Naive thymus-derived CD8-positive, alpha-beta T cell (primary cell): ENCODE measurements at places on chromosomes 12 and 14. TPM values are rescaled to one million over a fixed set of nuclear protein-coding genes. Genes with fewer than 3 reads are reported as not detected.

GRCh38 chr12:77007476-77007875 is 57.9 kb downstream of the E2F7 start:
- peaks cover 11% of the 10 kb centered on the region for H3K27me3 ChIP-seq
- no peak overlapping the region for H3K27ac ChIP-seq
- H3K4me3 ChIP-seq, result no peak overlapping the region

GRCh38 chr12:22048351-22049041 is 2.5 kb downstream of the CMAS start:
- no peak overlapping the region for H3K4me3 ChIP-seq
- peaks cover 44% of the 10 kb centered on the region for H3K4me1 ChIP-seq
- peaks cover 5% of the 10 kb centered on the region for H3K36me3 ChIP-seq
- no peaks in the 10 kb centered on the region for H3K27me3 ChIP-seq
- DNase-seq, result no peak

DNA sequence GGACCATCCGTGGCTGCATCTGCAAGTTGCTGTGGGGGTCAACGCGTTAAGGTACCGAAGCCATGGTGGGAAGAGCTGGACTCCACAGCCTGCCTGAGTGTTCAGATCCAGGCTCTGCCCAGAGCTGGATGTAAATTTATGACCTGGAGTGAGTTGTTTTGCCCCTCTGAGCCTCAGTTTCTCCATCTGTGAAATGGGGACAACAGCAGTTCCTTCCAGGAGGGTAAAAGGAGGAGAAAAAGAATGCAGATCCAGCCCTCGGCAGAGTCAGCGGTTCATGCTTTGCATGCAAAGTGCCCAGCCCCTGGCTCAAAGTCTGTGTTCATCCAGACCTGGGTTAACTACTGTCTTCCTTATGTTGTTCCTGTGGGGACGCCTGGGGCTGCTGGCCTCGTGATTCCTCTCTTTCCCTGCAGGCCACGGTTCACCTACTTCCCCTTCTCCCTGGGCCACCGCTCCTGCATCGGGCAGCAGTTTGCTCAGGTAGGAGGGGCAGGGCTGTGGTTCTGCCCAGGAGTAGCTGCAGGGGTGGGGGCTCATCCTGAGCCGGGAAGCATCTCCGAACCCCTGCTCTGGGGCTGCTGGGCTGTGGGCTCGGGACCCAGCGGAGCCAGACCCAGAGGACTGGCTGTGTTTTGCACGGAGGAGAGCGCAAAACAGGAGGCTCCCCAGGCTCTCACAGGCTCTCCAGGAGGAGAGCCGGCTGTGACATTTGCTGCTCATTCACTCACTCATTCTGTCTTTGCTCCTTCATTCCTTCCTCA is 41.9 kb downstream of the CYP46A1 start:
- no peaks in the 10 kb centered on the region for H3K4me1 ChIP-seq
- peaks cover 18% of the 10 kb centered on the region for H3K27me3 ChIP-seq
- peak; percentile 31 for DNase-seq
- no peak overlapping the region for H3K27ac ChIP-seq
- H3K4me3 ChIP-seq, result no peak overlapping the region

- no peak overlapping the region for H3K27ac ChIP-seq
- no peaks in the 10 kb centered on the region for H3K36me3 ChIP-seq
- H3K27me3 ChIP-seq, result peaks cover 4% of the 10 kb centered on the region
- no peaks in the 10 kb centered on the region for H3K4me1 ChIP-seq
Observed at GRCh38 chr12:15020156-15020555, 47.3 kb downstream of the PDE6H start.

DNA sequence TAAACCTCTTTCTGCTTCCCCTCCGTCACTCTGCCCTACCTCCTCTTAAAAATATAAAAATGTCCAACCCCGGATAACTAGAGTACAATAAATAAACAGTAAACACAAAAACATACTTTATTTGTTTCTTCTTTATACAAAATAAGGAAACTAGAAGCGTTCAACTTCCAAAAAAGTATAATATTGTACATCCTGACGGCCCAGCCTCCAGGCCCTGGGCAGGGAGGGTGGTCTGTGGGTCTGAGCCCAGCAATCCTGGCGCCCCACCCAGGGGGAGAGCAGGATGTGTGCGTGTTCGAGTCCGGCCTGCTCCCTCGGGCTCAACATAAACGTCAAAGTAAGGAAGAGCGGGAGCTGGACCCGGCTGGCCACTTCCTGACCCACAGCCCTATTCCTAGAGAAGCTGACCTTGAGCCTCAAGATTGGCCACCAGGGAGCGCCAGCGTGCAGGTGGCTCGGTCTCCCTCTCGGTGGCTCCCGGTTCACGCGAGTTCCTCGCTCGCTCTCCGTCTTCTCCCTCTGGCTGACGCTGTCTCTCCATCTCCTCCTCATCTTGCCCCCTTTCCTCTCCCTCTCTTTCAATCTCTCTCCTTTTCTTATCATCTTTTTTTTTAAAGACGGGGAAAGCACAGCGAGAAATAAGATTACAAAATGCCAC is 9.4 kb downstream of the LHX5 start:
- peak overlapping the region; percentile 90 for H3K4me3 ChIP-seq
- DNase-seq, result peak; percentile 62
- peaks cover 7% of the 10 kb centered on the region for H3K36me3 ChIP-seq
- H3K27ac ChIP-seq, result no peak overlapping the region
- H3K4me1 ChIP-seq, result peaks cover 31% of the 10 kb centered on the region
- peaks cover 58% of the 10 kb centered on the region for H3K27me3 ChIP-seq

DNA sequence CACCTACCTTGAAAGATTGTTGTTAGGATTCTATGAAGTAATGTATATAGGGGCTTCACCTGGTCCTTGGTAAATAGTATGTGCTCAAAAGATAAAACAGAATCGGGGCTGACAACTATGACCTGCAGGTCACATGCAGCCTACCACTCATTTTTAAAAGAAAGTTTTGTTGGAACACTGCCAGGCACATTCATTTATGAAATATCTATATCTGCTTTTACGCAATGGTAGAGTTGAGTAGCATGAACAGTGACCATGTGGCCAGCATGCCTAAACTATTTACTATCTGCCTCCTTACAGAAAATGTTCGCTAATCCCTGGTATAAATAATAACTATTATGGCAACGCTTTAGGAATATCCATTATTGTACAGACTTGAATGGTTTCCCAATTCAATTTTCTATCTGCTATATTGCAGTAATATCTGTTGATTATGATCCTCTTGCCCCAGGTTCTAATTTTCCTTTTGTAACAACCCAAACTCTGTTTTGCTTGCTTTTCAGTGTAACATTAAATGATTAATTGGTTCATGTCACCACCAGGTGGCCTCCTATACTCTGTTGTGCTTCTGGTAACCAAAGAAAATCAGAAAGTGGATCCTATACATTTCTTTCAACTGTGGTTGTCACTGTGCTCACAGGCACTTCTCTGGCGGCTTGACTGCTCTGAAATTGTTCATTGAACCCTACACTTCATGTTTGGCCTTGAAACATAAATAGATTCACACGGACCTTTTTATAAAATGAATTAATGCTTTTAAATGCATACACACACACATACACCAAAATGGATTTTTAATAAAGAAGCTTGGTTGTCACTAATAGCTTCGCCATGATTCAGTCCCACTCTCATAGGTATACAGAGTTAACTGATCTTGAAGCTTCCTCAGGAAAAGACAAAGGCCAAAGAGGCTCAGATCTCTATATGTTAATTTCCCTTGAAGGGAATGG is 227.7 kb upstream of the NPAS3 start:
- DNase-seq, result no peak
- no peak overlapping the region for H3K4me3 ChIP-seq
- H3K27ac ChIP-seq, result no peak overlapping the region

DNA sequence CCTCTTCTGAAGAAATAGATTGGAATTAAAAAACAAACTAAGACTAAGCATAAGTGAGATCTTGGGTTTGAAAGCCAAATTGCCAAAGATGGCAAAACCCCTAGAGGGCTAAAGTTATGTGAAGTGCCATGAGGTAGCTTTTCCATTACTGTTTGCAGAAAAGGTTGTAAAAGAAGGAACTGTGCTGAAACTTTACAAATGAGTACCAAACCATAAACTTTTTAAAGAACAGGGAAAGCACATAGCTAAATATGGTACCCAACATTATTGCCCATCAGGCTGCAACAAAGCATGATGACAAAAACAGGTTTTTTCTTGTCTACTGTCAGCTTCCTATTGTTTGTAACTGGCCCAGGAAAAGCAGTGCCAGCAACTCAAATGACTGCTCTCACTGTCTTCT is 224.2 kb downstream of the RAD51B start:
- H3K4me1 ChIP-seq, result peaks cover 3% of the 10 kb centered on the region
- no peak for DNase-seq
- no peaks in the 10 kb centered on the region for H3K27me3 ChIP-seq
- H3K36me3 ChIP-seq, result peaks cover 12% of the 10 kb centered on the region
- H3K4me3 ChIP-seq, result no peak overlapping the region

GRCh38 chr12:78118486-78118885 is 287.8 kb downstream of the NAV3 start:
- no peak overlapping the region for H3K4me3 ChIP-seq
- H3K36me3 ChIP-seq, result no peaks in the 10 kb centered on the region
- H3K27me3 ChIP-seq, result no peaks in the 10 kb centered on the region

DNA sequence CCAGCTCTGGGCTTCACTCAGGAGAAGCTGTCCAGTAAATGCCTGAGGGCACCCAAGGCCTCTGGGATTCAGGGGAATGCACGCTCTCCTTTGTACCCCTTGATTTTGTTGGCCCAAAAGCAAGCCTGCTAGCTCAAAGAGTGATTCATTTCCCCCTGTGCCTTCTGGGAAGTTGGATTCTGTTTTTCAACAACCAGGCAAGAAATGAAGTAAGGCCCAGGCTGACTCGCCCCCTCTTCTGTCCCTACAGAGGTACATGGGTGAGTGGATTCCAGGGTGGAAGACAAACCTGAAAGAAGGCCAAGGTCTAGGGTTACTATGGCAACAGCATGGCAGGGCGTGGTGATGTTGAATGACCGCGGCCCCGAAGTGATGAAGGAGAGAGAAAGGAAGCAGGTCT is 9.3 kb upstream of the SERPINA5 start:
- H3K27ac ChIP-seq, result no peak overlapping the region
- H3K36me3 ChIP-seq, result no peaks in the 10 kb centered on the region
- no peak for DNase-seq
- no peaks in the 10 kb centered on the region for H3K4me1 ChIP-seq
- H3K27me3 ChIP-seq, result no peaks in the 10 kb centered on the region
- H3K4me3 ChIP-seq, result no peak overlapping the region

DNA sequence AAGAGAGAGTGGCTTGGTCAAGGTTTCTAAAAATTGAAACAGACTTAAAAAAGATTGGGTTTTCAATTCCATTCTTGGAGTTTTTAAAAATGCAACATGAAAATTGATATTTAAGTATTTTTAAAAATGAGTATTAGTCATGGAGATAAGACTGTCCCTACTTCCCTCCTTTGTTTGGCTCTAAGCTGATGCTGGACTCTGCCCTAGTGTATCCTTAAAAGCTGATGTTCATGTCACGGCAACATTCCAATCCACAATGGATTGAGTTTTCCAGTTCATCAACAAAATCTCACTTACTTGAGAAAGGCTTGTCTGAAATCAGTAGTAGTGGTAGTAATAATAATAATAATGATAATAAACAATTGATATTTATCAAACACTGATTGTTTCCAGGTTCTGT is 119.0 kb upstream of the SLC38A2 start:
- no peak overlapping the region for H3K4me3 ChIP-seq
- DNase-seq, result no peak
- peaks cover 5% of the 10 kb centered on the region for H3K4me1 ChIP-seq
- no peaks in the 10 kb centered on the region for H3K27me3 ChIP-seq
- no peak overlapping the region for H3K27ac ChIP-seq

- H3K4me3 ChIP-seq, result peak overlapping the region; percentile 38
- H3K27me3 ChIP-seq, result no peaks in the 10 kb centered on the region
- no peaks in the 10 kb centered on the region for H3K36me3 ChIP-seq
- DNase-seq, result no peak
- H3K27ac ChIP-seq, result no peak overlapping the region
Observed at GRCh38 chr12:3285570-3285969, 205.4 kb upstream of the PRMT8 start.

- no peaks in the 10 kb centered on the region for H3K4me1 ChIP-seq
- no peak for DNase-seq
- H3K4me3 ChIP-seq, result no peak overlapping the region
- no peak overlapping the region for H3K27ac ChIP-seq
- no peaks in the 10 kb centered on the region for H3K27me3 ChIP-seq
Observed at GRCh38 chr14:80313806-80314205, 102.5 kb upstream of the DIO2 start.

DNA sequence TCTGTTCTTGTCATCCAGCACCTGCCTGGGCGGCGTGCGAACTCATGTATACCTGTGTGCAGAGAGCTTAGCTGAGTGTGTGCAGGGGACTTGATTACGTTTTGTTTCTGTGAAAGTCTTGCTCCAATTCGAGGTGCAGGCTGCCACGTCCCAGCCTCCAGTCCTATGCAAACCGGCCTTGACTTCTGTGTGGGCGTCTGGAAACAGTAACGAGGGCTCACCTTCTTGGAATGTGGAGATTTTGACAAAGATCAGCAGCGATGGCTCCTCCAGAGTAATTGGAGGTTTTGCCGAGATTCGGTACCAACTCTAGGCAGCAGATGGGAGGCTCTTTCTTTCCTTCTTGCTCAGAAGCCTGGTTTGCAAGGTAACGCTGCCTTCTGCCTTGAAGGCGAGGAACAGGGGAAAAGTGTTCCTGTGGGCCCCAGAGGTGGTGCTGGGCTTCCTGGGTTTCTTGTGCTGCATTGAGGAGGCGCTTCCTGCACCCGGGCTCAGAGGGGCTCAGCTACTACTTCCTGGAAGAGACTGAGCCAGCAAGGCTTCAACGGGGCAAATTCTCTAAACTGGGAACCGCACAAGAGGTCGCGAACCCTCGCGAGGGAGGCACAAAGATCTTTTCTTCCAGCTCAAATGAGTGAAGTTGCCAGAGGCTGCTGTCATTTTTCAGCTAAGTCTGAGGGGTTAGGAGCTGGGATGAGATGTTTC is 249.0 kb downstream of the AACS start:
- H3K27me3 ChIP-seq, result peaks cover 34% of the 10 kb centered on the region
- no peak for DNase-seq
- H3K36me3 ChIP-seq, result peaks cover 2% of the 10 kb centered on the region
- H3K4me3 ChIP-seq, result no peak overlapping the region
- no peak overlapping the region for H3K27ac ChIP-seq
- no peaks in the 10 kb centered on the region for H3K4me1 ChIP-seq

DNA sequence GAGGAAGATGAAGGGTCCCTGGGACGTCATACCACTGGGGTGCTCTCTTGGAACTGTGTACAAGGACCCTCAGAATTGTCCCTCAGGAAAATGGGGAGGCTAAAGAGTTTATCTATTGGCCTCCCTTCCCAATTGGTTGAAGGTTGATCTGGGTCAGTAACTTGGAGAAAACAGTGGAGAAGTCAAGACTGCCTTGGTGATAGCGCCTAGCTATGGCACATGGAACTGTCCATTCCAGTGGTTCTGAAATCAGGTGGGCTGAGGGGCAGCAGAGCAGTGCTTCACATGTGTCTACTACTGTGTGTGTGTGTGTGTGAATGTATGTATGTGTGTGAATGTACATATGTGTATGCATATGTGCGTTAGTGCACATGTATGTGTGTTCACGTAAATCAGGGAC is 316.1 kb downstream of the AACS start:
- no peak overlapping the region for H3K27ac ChIP-seq
- H3K4me3 ChIP-seq, result no peak overlapping the region
- H3K4me1 ChIP-seq, result no peaks in the 10 kb centered on the region

Gene PIANP
- total RNA-seq, result 1.2 TPM

Gene FGF23
- not detected for total RNA-seq

Gene KRT77
- total RNA-seq, result not detected

Gene ITGA7
- total RNA-seq, result 5.2 TPM

Gene WSCD2
- total RNA-seq, result not detected
